Stimulated activated CD8-positive, alpha-beta memory T cell treated with anti-CD3 and anti-CD28 coated beads, Interleukin-4, amount 100 ng/mL, for 1 hour (primary cell): ENCODE measurements at places on chromosomes 1 and 21.

- DNase-seq: no peak
Observed at GRCh38 chr1:38152351-38153065, 105.9 kb upstream of the POU3F1 start.

- no peak for DNase-seq
Observed at GRCh38 chr1:62144238-62144831, 50.3 kb upstream of the L1TD1 start.

DNA sequence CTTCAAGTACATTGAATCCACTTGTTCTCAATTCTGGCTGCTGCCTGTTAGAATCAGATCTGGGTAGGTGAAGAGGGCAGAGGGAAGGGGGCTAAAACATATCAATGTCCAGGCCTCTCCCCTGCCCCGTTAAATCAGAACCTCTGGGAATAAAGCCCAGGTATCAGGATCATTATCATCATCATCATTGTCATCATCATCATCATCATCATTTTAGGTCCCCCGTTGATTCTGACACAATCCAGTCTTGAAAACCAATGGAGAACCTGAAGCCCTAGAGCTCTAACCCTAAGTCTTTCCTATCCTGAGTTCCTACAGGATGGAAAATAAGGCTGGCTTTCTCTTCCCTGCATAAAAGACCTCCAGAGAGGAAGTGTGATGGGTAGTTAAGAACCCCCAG is 93.1 kb downstream of the TAS1R2 start:
- no peak for DNase-seq

GRCh38 chr1:11397151-11397901 is 81.6 kb upstream of the DISP3 start:
- DNase-seq: no peak

- no peak for DNase-seq
Observed at GRCh38 chr1:15506831-15507230, 17.2 kb downstream of the CASP9 start.

DNA sequence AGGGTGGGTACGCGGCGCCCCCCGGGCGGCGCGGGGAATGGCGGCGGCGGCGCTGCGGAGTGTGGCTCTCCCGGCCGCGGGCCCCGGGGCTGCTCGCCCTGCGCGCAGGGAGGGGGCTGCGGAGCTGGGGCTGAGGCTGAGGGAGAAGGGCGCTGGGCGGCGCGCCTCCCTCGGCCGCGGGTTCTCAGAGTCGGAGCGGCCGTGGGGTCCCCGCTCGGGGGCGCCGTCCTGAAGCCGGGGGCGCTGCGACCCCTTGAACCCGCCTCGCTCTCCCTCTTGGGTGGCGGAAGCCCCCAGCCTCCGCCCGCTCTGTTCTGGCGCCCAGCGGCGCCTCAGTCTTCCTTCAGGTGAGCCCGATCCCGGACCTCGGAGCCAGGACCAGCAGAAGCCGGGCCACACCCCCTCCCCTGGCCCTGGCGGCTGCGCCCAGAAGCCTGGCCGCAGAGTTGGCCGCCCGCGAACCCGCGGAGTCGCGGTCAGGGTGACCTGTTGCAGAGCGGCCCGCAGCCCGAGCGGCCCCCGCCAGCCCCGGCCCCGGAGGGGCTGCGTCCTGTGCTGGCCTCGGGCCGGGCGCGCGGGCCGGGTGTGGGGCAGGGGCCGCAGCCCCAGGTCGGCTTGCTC is 532 bp downstream of the RALGPS2 start:
- DNase-seq: no peak
